Activated CD4-positive, alpha-beta memory T cell treated with anti-CD3 and anti-CD28 coated beads for 36 hours (primary cell): ENCODE measurements at places on chromosomes 4 and X.

GRCh38 chrX:86295293-86295692, 147.0 kb downstream of the DACH2 start:
- no peak for DNase-seq

- DNase-seq, result no peak
These were observed 243.3 kb downstream of the ARAP2 start for GRCh38 chr4:36000941-36001557.

DNA sequence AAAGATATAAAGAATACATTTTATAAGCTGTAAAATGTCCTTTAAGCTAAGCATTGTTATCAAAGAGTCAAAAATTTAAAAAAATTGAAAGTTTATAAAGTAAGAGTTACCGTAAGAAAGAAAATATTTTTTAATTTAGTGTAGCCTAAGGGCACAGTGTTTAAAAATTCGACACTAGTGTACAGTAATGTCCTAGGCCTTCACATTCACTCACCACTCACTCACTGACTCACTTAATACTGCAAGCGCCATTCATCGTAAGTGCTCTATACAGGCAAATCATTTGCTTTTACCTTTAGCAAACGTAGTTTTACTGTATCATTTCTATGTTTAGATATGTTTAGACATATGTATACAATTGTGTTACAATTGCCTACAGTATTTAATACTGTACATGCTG, 20.2 kb downstream of the GLRA3 start:
- no peak for DNase-seq

GRCh38 chr4:134260126-134260525, 58.5 kb upstream of the PABPC4L start:
- no peak for DNase-seq

- no peak for DNase-seq
These were observed 1765.8 kb downstream of the PCDH7 start for GRCh38 chr4:32485956-32486355.

DNA sequence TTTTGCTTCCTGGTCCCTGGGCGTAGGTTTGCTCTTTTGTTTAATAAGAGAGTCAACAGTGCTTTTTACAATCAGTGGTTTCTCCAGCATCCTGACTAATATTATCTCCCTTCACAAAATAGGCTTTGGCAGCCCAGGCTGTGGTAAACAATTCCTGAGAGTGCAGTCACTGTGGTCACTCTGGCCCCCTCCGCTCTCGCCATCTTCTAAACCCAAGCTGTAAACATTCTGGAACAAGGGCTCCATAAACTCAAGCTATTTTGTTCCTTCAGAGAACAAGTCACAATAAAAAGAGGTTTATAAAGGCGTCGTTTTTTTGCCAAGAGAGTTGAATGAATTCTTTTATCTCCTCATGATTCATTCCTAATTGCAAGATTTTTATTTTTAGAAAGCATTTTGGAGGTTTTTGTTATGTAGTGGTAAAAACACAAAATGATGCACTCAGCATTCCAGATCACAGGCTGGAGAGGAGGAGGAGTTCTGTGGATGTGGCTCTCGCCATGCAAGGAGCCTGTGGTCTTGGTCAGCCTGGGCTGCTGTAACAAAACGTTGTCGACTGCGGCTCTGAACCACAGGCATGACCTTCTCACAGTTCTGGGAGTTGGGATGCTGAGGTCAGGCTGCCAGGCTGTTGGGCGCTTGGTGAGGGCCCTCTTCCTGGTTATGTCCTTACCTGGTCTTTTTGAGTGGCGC, 486.4 kb upstream of the FAT1 start:
- no peak for DNase-seq

DNA sequence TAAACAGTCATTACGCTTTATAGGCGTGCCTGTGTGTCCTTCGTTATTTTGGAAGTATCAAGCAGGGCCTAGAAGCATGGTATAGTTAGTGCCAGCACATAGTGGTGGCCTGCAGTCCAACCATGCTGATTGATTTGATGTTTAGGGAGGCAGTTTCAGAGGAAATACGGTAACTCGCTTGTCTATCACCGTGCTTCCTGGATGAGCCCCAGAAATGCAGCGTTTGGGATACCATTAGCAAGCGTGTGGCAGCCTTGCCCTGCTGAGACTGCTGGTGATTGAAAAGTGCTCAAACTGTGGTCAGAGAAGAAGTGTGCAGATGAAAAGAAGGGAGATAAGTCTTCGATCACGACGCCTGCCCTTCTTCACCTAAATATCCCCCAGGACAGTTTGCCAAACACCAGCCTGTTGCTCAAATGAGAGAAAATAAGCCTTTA, 158.4 kb downstream of the CHIC2 start:
- no peak for DNase-seq

DNA sequence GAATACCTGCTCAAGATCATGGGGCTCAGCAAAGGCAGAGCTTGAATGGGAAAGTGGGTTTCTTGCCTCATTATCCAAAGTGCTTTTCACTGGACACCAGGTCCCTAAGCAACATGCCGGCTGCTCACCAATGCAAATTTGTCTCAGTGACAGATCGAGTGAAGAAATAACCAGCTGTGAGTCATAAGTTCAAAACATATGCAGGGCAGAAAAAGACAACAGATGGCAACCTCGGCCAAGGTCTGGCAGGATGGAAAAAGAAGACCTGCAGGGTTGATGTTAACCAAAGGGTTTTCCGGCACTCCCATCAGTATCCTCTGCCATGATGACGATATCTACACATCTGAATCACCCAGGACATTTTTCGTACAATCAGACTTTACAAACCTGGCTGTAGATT, 124.1 kb downstream of the AFAP1 start:
- DNase-seq, result no peak

- no peak for DNase-seq
These were observed 112.0 kb upstream of the MAGEB18 start for GRCh38 chrX:26026179-26026578.

DNA sequence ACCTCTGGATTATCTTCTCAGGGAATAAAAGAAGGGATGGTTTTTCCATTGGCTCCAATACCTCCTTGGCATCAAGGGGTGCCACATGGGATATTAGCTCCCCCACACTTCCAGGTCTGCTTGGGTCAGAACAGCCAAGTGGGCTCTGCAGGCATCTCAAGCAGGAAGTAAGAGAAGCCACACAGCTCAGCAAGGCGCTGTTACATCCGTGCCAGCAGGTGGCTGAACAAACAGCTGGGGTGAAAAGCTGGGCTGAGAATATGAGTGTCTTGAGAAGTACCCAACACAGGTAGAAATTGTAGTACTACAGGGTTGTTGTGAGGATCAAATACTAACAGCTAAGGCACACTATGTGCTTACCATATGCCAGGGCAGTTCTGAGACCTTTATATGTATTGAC, 76.7 kb upstream of the TMEM150C start:
- DNase-seq, result no peak

- peak; percentile 33 for DNase-seq
These were observed at the start of gene SOWAHB for GRCh38 chr4:76897536-76898384. Gene SOWAHB, minus strand, starts transcription at chr4:76898144. Its CDS starts 295 bp downstream, at chr4:76897849.
